ENCODE measurements at places on chromosomes 11 and 22. TPM values are rescaled to one million over a fixed set of nuclear protein-coding genes. Genes with fewer than 3 reads are reported as not detected.

KCNJ1 gene
- total RNA-seq = not detected

SH3BP1 gene
- 25.0 TPM for total RNA-seq

MN1 gene
- 2.1 TPM for total RNA-seq

SRRD gene
- total RNA-seq = 34.1 TPM

UBQLNL gene
- 0.06 TPM for total RNA-seq
